Stimulated activated CD8-positive, alpha-beta memory T cell treated with anti-CD3 and anti-CD28 coated beads, Interleukin-2, amount 100 ng/mL, for 1 hour (primary cell): ENCODE measurements at places on chromosomes 12 and 14.

GRCh38 chr14:64442300-64442988 lies 22.9 kb upstream of the AKAP5 start:
- no peak for DNase-seq

- no peak for DNase-seq
These were observed 52.9 kb downstream of the PEBP1 start for GRCh38 chr12:118188690-118189371.

DNA sequence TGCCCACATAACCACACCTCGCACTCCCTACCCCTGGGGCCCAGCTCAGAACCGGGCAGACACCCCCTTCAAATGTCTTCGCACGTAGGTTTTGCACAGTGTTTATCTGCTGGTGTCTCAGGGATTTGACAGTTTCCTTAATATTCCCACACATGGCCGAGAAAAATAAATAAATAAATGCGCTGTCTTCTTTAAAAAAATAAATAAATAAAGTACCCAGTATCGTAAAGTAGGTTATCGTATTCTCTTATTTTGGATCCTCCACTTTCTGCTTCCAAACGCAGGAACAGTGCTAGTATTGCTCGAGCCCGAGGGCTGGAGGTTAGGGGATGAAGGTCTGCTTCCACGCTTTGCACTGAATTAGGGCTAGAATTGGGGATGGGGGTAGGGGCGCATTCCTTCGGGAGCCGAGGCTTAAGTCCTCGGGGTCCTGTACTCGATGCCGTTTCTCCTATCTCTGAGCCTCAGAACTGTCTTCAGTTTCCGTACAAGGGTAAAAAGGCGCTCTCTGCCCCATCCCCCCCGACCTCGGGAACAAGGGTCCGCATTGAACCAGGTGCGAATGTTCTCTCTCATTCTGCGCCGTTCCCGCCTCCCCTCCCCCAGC lies 710 bp upstream of the FOS start:
- no peak for DNase-seq

GRCh38 chr14:64955297-64955696 lies 12.8 kb upstream of the GPX2 start:
- DNase-seq: no peak

- no peak for DNase-seq
These were observed 98.9 kb downstream of the BCL11B start for GRCh38 chr14:99173086-99173485.

- no peak for DNase-seq
These were observed 28.3 kb downstream of the ADIPOR2 start for GRCh38 chr12:1719139-1719538.

GRCh38 chr12:32395026-32395425 lies 4.3 kb upstream of the FGD4 start:
- no peak for DNase-seq

GRCh38 chr14:56120091-56120691 lies 2.0 kb downstream of the PELI2 start:
- no peak for DNase-seq

DNA sequence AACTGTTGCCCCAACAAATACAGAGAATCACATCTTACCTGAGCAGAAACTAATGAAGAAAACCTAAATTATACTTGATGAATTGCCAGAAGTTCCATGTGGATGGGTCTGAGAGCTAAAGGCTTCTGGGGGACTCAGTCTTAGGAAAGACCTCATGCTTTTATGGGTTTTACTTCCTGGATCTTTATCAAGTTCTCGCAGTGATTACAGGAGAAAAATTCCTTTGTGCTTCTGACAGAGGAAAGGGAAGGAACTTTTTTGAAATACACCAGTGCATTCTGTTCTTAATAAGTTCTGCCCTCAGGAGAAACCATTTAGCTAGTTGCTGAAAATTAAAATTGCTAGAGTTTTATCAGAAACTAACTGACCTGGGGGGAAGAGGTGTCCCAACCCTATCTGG lies 203.9 kb upstream of the KITLG start:
- DNase-seq: no peak

GRCh38 chr14:58171090-58171489 lies 19.1 kb upstream of the ARMH4 start:
- DNase-seq: no peak

- DNase-seq: no peak
These were observed 31.5 kb downstream of the RAD9B start for GRCh38 chr12:110533607-110534006.

GRCh38 chr14:51068268-51068667 lies 26.6 kb downstream of the TRIM9 start:
- no peak for DNase-seq

DNA sequence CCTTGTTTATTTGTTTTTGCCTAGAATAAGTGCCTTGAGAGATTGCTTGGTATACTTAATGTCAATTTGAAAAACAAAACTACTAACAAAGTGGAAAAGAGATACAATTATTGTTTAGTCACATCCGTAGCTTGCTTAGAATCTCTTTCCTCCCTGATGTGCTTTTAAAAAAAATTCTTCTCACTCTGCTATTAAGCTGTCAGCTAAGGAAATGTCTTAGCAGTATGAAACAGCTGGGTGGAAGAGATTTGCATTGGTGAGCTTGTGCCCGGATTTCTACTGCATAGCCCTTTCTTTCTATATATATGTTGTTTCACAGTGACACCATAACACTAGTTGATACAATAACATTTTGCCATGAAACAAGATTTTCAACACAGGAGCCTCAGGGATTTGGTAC lies 229.4 kb upstream of the RGS6 start:
- DNase-seq: no peak

DNA sequence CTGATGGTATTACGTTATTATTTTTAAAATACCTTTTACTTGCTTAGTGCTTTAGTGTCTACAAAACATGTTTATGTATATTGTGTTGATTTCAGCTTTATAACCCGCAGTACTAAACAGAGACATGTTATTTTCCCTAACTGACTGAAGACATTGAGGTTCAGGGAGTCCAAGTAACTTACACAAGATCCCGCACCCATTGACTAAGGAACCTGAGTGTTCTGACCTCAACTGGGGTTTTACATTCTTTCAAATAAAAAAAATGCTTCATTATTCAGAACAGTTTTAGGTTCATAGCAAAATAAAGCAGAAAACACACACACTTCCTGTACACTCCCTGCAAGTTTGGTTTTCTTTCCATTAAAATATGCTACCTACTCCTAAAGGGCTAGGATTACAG lies 60.4 kb upstream of the METAP2 start:
- DNase-seq: no peak

- no peak for DNase-seq
These were observed 266.4 kb downstream of the NAV3 start for GRCh38 chr12:78096909-78097597.

DNA sequence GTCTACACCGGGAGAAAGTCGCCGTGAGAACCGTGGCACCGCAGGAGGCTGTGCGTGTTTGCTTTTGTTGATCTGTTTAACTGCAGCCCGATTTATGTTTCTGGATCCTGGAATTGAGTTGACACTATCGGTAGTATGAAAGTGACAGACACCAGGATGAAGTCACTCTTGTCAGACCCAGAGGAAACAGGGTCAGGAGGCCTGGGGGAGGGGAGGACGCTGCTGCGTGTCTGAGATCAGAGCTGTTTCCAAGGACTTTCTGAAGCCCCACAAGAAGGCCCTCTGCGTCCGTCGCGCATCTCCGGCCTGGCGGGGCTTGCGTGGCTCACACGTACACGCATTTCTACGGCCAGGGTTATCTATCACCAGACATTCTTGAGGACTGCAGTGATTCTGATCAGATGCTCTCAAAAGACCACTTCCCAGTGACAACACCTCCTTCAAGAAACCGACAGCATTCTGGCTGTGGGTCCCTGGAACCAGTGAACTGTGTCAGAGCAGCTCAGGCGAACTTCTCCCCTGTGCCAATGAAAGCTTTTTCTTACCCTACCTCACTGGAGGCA lies 263.4 kb downstream of the ADGRD1 start:
- DNase-seq: no peak

GRCh38 chr12:30696943-30697342 lies 1.3 kb upstream of the IPO8 start:
- DNase-seq: no peak

DNA sequence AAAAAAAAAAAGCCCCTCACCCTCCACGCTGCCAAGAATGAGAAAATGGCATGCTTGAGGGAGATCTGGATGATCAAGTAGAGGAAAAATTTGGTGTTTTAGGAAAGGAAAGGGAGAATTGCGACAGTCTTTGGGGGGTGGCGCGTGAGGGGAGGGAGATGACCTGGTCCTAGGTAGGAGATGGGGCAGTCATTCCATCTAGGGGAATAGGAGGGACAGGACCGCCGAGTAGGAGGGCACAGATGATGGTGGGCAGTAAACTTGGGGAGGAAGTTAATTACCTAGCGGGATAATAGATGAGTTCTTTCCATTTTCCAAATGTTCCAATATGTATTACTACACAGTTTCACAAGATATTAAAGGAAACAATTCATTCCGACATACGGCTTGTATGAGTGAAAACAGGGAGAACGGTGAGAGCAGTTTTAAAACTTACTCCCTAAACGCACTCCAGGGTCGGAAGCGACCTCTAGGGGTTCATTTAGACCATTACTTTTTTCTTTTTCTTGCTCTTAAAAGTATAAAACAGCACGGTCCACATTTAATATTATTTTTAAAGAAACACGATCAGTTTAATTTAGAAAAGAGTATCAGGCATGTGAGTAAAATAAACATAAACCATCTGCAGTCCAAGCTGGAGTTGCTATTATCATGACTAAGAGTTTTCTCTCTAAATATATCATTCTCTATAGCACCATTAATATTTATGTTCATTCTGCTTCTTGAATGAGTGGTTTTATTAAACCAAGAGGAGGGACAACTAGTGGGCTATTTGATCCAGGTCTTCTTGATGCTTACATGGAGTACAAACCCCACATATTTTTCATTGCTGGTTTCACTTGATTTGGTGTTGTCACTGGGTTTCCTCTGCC lies 3.0 kb upstream of the FNTB start:
- no peak for DNase-seq

GRCh38 chr12:101789171-101789570 lies 41.6 kb downstream of the GNPTAB start:
- DNase-seq: no peak

DNA sequence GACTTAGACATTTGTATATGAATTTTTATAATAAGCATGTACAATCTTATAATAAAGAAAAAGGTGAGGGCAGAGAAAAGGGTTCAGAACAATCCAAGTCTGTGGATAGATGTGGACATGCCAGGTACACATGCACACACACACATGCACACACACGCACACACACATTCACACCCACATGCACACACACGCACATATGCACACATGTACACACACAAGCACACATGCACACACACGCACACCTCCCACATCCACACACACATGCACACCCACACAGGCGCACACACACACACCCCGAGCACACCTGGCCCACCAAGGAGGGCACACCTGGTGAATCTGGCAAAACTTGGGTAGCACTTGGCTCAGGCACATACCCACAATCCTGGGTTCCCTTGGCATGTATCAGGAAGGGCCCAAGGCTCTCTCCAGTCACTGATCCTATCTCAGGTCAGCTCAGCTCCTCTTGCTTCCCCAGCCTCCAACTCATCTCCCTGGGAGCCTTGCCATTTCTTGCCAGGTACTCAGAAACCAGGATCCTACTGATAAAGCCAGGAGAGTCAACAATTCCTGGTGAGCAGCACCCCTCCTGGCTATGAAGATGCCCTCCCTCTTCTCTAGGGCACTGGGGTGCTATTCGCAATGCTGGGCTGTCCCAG lies 18.6 kb upstream of the TMEM106C start:
- no peak for DNase-seq

DNA sequence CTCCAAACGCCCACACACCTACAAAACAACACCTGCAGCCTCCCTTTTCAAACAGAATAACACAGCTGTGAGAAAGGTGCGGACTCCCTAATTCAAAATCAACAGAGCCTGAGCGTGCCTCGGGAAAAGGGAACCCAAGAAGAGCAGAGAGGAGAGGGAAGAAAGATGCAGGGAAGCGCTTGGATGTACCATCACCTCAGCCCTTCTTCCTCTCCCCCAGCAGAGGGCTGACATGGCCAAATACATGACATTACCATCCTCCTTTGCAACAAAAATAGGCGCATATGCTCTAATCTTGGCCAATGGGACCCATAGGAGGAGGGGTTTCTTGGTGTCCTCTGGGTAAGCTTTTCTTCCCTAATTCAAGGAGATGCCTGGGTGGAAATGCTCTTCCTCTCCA lies 78.0 kb downstream of the CPSF2 start:
- DNase-seq: no peak
